Astrocyte of the spinal cord (primary cell): ENCODE measurements at places on chromosomes 16 and 17.

DNA sequence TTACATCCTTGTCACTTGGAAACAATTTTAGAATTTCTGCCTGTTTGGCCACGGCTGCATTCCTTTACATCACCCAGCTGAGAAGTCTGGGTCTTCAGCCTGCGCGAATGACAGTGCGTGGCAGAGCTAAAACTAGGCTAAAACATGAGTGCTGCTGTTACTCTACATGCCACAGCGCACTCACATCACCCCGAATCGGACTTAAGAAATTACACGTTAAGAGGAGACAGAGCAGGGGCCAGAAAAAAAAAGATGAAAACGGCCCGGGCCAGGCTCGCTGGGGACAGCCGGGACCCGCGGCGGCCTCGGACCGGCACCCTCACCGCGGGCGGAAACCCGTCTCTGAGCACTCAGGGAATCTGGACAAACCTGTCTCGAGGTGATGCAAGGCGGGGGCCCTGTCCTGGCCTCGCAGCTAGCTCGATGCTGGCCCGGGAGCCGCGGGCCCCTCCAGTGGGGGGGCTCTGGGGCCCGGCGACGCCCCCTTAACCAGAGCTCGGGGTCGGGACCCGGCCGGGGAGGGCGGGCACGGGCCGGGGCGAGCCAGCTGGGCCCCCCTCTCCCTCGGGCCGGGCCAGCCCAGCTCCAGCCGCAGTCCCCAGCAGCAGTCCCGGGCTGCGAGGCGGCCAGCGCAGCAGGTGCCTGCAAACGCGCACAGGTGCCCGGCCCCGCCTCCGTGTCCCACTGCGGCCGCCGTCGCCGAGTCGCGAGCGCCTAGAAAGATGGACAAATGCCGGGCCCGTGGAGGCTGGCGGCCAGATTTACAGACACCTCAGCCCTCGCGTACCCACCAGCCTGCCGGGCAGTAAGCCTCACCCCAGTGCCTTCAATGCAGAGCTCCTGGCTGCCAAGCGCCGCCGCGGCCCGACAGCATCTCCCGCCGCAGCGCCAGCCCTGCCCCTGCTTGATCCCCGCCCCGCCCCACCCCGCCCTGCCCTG lies at the start of gene AKTIP:
Gene AKTIP (minus strand): TSS at position 879 of the 939 bp plus-strand sequence. CDS start 2,950 bp downstream, outside the sequence.
- DNase-seq: peak; percentile 37

- no peak for DNase-seq
Measured at GRCh38 chr16:88553739-88554138, 16.5 kb upstream of the ZC3H18 start.

DNA sequence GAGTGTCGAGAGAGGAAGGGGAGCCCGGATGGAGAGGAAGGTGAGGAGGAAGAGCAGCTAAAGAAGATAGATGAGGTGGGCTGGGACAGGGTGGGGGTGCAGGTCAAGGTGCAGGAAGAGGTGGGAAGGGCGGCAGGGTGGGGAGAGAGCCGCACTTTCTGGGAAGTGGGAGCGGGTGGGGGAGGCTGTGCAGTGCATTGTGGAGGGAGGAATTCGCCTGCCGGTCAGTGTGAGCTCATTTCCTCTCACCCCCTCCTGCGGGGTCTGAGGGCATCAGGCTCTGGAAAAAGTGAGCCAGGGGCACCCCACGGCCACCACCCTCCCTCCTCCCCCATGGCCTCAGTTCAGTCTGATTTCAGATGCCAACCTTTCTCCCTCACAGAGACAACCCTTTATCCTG lies 2.5 kb upstream of the ARHGAP23 start:
- peak; percentile 32 for DNase-seq

GRCh38 chr17:66661411-66662256 lies 173.3 kb upstream of the CACNG5 start:
- peak; percentile 52 for DNase-seq

DNA sequence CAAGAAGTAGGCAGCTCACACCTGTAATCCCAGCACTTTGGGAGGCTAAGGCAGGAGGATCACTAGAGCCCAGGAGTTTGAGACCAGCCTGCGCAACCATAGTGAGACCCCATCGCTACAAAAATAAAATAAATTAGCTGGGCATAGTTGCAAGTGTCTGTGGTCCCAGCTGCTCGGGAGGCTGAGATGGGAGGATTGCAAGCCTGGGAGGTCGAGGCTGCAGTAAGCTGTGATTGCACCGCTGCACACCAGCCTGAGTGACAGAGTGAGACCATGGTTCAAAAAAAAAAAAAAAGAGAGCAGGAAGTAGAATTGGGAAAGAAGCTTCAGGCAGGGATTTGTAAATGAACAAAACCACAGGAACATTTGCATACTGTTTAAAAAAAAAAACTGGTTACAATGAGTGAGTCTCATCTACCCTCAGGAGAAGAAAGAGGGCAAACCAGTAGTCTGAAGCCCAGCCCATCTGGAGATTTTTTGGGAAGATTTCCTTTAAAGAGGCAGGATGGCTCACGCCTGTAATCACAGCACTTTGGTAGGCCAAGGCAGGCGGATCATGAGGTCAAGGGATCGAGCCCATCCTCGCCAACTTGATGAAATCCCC lies 7.9 kb downstream of the MPV17L start:
- no peak for DNase-seq

DNA sequence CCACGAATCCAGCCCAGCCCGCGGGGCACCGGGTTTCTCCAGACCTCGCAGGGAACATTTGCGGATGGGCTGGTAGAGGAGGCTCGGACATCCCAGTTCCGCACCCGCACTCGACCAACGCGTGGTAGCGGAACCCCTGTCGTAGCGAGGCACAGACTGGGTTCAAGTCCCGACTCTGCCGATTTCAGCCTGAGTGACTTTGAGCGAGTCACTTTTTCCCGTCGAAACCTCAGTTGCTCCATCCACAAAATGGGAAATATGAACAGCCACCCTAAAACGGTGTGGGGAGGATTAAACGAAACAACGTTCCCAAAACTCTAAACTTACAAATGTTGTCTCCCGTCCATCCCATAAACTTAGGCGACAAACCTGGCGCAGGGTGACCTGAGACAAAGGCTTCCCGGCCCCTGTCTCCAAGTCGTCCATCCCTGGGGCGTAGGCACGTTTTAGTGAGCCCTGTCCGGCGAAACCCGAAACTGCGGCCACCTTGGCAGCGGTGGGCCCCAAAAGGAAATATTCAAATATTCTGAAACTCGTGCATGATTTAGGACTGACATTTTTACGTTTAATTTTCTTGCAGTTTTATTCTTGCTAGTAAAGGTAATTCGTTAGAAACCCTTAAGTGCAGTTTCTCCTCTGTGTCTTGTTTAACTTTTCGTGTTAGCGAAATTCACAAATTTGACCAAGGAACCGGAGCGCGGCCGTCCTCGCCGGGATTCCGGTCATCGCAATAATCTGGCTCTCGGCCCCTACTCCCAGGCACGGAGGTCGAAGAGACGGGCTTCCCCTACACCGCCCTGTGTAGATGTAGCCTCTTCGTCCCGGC lies 1.9 kb upstream of the MLLT6 start:
- no peak for DNase-seq

GRCh38 chr16:22190081-22190775 lies 15.8 kb upstream of the EEF2K start:
- peak; percentile 100 for DNase-seq

GRCh38 chr17:30344283-30345088 lies 10.6 kb upstream of the TMIGD1 start:
- DNase-seq: peak; percentile 29

DNA sequence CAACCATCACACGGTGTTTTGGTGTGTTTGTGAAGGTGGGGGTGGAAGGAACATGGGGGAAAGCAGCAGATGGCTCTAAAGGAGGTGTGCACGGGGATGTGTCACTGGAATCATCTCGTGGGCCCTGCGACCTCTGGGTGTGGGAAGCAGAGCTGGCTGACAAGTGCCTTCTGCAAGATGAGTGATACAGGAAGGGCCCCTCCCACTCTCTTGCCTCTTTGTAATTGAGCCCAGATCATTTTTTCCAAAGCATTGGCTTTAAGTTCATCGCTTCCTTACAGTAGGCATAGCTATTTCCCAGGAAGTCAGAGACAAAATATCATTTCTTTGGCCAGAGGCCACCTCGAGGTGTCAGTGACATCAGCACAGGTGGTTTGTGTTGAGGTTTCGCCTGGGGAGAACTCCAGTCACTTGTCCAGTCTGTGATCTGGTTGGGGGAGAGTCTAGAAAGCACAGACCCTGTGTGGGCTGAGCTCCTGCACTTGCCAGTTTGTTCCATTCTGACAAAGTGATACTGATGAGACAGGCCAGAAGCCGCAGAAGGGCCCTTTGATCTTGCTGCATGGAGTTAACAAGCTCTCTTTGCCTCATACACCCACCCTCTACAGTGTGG lies 20.6 kb upstream of the SNTB2 start:
- DNase-seq: peak; percentile 95

DNA sequence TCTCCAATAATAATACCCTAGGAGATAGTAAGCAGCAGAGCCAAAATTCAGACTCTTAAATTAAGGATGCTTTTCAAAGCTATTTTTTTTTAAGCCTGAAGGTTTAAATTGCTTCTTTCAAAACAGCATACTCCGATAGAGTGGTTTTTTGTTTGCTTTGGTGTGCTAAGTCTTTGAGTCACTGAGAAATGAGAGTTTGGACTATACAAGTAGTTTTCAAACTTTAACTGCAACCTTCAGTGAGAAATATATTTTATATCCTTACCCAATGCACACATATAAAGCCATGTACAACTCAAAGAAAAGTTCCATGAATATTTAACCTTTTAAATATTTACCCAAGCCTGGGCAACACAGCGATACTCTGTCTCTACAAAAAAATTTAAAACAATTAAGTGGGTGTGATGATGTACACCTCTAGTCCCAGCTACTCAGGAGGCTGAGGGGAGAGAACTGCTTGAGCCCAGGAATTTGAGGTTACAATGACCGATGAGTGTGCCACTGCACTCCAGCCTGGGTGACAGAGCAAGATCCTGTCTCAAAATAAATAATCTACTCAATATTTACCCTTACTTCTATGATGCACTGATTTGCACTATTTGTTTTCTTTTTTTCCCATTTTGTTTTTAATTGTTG lies 19.2 kb downstream of the DCUN1D3 start:
- no peak for DNase-seq

- no peak for DNase-seq
Measured at GRCh38 chr17:48102798-48103715, 1.8 kb upstream of the CBX1 start.

DNA sequence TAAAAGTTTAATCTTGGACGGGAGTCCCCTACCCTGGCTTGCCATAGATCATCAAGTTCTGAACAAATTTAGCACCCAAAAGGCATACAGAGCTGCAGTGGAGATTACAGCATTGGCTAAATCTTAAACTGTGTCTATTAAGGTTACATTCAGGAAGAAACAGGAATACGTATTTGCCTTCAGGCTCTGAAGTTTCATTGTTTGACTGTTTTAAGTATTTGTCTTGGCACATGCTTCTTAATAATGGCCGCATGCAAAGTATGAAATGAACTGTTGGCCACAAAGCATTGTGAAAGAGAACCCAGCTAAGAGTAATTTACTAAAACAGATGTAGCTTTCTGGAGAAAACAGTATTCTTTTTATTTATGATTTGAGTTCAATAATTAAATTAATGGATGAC lies 63.9 kb upstream of the CNEP1R1 start:
- DNase-seq: peak; percentile 13

DNA sequence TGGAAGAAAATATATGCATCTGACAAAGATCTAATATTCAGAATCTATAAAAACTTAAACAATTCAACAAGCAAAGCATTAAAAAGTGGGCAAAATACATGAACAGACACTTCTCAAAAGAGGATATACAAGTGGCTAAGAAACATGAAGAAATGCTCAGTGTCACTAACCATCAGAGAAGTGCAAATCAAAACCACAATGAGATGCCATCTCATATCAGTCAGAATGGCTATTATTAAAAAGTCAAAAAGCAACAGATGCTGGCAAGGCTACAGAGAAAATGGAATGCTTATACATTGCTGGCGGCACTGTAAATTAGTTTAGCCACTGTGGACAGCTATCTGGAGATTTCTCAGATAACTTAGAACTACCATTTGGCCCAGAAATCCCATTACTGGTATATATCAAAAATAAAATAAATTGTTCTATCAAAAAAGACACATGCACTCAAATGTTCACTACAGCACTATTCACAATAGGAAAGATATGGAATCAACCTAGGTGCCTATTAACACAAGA lies 179.5 kb downstream of the PCTP start:
- no peak for DNase-seq

DNA sequence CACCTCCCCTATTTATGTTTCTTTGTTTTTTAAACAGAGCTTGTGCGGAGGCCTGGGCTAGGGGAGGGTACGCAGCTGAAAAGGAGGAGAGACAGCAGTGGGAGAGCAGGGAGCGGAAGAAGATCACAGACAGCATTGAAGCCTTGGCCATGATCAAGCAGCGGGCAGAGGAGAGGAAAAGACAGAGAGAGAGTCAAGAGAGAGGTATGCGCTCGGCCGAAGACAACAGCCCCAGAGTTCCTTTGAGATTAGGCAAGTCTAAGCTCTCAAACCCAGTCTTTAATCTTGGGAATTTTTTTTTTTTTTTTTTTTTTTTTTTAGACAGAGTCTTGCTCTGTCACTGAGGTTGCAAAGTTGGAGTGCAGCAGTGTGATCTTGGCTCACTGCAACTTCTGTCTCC lies 20.6 kb downstream of the DNAAF1 start:
- no peak for DNase-seq

- no peak for DNase-seq
Measured at GRCh38 chr17:27630607-27631410, at the start of gene LGALS9. TSS of gene LGALS9 (plus strand) at chr17:27631188. CDS start at chr17:27631266, 78 bp downstream.

GRCh38 chr17:2331303-2331702 lies 5.0 kb downstream of the TSR1 start:
- no peak for DNase-seq

DNA sequence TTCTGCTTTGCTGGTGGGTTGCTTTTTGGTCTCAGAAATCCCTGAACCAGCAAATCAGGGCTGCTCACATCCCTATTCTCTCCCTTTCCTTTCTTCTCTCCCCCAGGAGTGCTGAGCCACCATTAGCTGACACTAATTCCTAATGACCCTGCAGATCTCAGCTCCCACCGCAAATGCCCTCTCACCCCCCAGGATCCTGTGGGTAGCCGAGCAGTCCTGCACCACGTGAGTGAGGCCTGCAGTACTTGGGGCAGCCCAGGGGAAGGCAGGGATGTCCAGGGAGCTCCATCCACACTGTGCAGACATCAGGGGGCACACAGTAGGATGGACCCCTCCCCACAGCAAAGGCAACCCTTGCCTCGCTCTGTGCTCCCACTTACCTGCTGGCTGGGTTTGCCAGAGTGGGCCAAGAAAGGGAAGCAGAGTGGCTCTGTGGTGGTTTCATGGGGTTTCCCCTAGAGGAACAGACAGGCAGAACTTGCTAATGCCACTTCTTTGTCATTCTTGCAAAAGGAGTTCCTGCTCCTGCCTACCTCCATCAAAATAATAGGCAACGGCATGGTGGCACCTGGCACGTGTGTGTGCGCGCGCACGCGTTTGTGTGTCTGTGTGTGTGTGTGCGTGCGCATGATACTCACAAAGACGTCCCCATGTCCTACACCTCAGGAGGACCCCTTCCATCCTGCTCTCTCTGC lies 135.6 kb downstream of the GAS7 start:
- DNase-seq: no peak

GRCh38 chr16:67017421-67017750 lies 11.6 kb upstream of the CBFB start:
- DNase-seq: no peak

GRCh38 chr16:16032271-16032979 lies 83.0 kb downstream of the ABCC1 start:
- peak; percentile 39 for DNase-seq
